COLO829 (cell line): ENCODE measurements at places on chromosomes 16 and 17.

DNA sequence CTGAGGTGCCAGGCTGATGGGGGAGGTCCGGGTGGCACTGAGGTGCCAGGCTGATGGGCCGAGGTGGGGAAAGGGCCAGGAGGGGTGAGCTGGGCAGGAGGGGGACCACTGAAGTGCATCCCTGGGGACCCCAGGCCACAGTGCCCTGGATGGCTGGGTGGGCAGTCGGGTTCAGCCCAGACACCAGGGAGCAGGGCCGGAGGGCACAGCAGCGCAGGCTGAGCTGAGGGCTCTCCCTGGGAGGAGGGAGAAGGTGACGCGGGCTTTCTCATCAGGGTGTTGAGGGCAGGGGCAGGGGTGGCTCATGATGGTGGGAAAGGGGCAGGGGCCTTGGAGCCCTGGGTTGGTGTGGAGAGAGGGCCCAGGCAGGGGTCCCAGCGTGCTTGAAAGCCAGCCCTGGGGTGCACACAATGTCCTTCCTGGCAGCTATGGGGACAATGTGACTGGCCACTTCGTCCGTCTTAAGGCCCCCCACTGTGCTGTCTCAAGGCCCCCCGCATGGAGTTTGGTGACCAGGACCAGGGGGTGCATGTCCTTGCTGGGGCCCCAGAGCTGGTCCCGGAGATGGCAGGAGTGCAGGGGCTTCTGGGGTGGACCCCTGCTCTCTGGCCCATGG, 16.0 kb downstream of the CD7 start:
- DNase-seq = no peak

GRCh38 chr17:6090253-6090652, 20.1 kb downstream of the WSCD1 start:
- DNase-seq = no peak

DNA sequence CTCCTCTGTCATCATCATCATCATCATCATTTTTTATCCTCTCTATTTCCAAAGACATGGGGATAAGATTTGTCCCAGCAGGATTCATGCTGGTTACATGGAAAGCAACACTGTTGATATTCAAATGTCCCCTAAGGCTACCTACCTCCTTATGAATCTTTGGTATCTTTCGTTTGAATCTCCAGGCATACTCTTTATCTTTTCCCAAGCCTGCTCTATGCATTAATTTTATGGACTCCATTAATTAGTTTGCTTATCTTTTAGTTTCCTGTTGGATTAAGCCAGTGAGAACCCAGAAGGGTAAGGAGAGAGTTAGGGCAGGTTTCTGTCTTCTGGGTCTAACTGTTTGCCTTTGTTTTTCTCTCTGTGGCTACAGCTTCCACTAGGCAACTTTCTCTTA, 129.6 kb upstream of the GOT2 start:
- no peak for DNase-seq

DNA sequence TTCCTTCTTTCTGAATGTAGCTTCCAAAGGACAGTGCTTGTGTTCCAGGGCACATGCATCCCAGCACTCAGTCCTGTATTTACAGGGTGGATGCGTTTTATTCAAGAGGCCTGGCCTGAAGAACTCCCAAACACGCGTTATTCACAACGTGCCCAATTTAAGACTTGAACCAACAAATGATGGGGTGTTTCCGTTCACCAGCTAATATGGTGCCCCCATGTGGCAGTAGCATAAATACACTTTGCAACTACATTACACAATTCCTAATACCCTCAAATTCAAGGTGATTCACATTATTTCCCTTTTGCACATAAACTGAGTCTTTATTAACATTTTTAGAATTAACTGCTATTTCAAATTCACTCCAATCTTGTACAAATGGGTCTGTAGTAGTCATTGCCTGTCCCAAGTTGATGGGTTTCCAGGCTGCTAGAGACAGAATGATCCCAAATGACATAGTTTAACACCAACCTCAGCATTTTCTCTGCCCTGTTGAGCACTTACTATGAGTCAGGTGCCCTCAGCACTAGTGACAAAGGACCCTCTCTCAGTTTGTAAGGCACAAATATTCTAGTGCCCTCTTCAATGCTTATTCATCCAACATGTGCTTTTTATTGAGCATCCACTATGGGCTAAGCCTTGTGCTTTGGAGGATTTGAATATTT, 26.9 kb downstream of the HSD17B2 start:
- peak; percentile 29 for DNase-seq

- no peak for DNase-seq
These were observed 520.4 kb downstream of the WWOX start for GRCh38 chr16:78619811-78620210.

DNA sequence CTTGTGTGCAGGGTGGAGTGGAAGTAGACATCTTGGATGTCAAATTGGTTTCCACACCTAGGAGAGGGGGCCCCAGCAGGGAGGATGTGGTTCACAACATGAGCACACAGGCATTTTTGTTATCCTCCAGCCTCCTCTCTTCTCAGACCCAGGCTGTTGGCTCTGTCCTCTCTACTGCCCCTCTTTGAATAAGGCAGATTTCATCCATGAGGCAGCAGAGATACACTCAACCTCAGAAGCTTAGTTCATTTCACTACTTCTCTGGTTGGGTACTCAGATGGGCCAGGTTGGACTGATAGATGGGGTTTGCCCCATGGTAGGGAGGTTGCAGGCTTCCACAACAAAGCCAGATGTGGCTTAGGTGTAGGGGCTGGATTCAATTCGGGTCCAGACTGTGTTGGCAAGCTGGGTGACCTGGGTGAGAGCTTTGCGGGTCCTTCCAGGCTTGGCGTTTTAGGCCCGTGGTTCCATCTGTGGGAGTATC, 22.2 kb upstream of the NFATC3 start:
- DNase-seq = no peak

- no peak for DNase-seq
These were observed 7.2 kb downstream of the TIMM22 start for GRCh38 chr17:1003972-1004768.

GRCh38 chr16:2968368-2968737, 795 bp upstream of the PAQR4 start:
- DNase-seq = no peak

GRCh38 chr16:89484041-89484501, 6.3 kb downstream of the ANKRD11 start:
- DNase-seq = no peak

- DNase-seq = no peak
These were observed 1.1 kb downstream of the MPP2 start for GRCh38 chr17:43905985-43906852.

DNA sequence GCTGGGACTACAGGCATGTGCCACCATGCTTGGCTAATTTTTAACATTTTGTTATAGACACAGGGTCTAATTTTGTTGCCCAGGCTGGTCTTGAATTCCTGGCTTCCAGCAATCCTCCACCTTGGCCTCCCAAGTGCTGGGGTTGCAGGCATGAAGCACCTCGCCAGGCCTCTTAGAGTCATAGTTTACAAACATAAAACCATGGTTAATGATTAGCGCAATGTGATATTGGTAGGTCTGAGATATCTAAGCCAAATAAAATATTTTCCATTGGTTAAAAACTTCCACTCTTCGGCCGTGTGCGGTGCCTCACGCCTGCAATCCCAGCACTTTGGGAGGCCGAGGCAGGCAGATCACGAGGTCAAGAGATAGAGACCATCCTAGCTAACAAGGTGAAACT, 16.6 kb downstream of the TXNDC11 start:
- DNase-seq = no peak

GRCh38 chr16:57624806-57625500, 3.5 kb upstream of the ADGRG1 start:
- DNase-seq = no peak

DNA sequence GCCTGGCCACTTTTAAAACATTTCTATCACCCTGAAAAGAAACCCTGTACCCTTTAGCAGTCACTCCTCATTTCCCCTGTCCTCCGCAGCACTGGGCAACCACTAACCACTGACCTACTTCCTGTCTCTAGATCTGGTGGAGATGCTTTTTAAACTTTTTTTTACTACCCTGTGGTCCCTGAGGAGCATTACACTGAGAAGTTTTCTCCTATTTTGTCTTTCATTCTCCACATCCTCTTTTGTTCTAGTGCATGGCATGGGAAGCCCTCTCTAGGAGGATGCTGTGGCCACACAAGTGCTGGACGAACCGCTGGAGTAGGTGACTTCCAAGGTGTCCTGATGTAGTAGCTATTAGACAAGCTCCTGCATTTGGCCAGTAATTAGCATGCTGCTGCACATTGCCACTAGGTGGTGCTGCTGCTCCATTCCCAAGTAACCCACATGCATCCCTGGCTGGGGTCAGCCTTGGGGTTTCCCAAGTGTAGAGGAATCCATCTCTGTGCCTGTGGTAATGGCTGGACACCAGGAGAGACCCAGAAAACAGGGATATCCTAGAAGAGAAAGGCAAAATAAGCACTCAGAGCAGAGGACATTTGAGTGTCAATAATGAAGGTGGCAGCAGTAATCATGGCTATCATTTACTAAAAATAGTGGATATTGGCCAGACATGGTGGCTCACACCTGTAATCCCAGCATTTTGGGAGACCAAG, 143.8 kb upstream of the CRHR1 start:
- DNase-seq = peak; percentile 57

DNA sequence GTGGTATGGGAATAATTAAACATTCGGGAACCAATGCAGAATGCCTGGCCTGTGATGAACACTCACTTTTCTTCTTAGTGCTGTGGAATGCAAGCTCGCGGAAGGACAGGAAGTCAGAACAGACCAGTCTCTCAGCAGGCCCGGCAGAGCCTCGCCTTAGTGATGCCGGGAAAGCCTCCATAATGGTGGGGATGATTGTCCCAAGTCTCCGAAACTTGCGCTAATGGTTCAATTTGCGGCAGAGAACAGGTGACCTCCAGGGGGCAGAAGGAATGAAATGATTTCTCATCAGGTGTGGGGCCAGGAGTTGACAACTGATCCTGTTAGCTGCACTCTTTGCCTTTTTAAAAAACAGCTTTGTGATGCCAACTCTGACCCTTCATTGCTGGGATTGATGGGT, 170.6 kb downstream of the GSG1L start:
- no peak for DNase-seq

GRCh38 chr17:60905709-60906108, 228.1 kb downstream of the BCAS3 start:
- DNase-seq = no peak

GRCh38 chr17:41296846-41297245, 5.8 kb downstream of the KRTAP29-1 start:
- no peak for DNase-seq

DNA sequence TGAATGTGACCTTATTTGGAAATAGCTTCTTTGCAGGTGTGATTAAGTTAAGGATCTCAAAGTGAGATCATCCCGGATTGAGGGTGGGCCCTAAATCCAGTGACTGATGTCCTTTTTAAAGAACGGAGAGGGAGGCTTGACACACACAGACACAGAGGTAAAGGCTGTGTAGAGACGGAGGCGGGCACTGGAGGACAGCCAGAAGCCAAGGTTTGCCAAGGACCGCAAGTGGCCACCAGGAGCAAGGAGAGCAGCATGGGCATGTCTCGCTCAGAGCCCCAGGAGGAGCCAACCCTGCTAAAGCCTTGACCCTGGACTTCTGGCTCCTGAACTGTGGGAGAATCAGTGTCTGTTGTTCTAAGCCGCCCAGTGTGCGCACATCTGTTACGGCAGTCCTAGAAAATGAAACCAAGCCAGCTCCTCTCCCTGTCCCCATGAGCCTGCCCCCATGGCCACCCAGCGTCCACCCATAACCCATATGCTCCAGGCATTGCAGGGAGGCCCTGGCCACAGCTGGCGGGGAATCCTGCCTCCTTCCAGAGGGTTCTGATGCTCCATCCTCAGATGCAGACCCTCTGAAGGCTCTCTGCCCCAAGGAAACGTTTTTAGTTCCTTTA, 15.2 kb downstream of the CNGB1 start:
- DNase-seq = no peak

DNA sequence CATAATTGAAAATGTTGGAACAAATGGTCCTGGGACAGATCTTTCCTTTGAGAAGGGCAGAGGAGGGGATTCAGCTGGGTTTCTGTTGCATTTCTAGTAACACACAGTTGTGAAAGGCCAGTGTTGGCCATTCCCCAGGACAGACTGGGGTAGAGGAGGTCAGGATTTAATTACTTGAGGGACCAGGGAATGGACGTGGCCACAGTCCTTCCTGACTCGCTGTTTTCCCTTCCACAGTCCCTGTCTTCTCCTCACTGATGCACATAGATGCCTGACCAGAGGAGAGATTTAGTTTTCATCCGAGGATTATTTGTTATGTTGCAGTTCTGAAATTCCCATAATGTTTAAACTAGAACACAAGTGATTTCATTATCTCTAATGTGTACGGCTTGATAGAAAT, 25.2 kb upstream of the HEATR6 start:
- DNase-seq = no peak

GRCh38 chr16:83992624-83993023, 24.6 kb downstream of the NECAB2 start:
- DNase-seq = peak; percentile 14

DNA sequence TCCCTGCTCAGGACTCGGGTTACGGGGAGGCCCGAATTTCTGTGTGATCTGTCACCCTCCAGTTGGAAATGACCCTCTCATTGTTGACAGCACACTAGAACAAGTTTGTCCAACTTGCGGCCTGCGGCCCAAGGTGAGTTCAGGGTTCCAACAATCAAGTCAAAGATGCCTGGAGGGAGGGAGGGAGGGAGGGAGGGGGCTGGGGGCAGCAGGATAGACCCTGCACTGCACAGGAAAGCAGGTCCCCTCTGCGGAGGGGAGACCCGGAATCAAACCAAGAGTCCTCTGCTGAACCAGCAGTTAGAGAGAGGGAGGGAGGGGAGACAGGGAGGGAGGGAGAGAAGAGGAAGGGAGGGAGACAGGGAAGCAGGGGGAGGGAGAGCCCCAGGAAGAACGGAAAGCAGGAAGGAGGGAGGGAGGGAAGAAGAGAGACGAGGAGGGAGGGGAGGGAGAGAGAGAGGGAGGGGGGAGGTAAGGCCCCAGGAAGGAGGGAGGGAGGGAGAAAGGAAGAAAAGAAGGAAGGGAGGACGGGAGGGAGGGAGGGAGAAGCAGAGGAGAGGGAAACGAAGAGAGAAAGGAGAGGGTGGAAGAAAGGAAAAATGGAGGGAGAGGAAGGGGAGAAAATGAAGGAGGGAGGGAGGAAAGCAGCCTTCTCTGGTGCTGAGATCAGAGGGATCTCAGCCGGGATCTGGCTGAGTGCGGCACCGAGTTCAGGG, 96.7 kb upstream of the CDH5 start:
- DNase-seq = no peak

GRCh38 chr16:10745841-10746240, 2.2 kb downstream of the NUBP1 start:
- DNase-seq = no peak

DNA sequence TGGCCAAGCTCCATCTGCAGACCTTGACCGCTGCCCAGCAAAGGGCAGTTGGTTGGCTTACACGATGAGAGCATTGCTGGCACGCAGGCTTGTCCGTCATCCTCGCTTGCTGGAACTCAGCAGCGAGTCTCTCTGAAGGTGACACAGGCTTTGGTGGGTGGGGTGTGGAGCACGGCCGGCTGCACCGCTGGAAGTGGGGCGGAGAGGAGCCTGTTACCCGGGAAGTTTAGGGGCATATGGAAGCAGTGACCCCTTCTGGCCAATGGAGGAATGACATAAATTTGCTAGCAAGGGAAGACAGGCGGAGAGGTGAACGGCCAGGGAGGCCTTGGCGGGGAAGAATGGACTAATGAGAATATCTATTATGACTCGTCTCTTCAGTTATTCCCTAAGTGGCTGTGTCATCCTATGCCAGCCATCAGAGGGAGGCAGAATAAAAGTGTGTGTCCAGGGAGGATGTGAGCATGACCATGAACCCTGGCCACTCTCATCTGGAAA, 65.9 kb upstream of the SDK2 start:
- peak; percentile 64 for DNase-seq
